Fibroblast of skin of right biceps (primary cell): ENCODE measurements at places on chromosomes 16 and 17.

GRCh38 chr16:19458722-19459379, 41.2 kb downstream of the TMC5 start:
- no peak for DNase-seq

- DNase-seq = no peak
Measured at GRCh38 chr16:75387951-75388350, 45.4 kb downstream of the CFDP1 start.

DNA sequence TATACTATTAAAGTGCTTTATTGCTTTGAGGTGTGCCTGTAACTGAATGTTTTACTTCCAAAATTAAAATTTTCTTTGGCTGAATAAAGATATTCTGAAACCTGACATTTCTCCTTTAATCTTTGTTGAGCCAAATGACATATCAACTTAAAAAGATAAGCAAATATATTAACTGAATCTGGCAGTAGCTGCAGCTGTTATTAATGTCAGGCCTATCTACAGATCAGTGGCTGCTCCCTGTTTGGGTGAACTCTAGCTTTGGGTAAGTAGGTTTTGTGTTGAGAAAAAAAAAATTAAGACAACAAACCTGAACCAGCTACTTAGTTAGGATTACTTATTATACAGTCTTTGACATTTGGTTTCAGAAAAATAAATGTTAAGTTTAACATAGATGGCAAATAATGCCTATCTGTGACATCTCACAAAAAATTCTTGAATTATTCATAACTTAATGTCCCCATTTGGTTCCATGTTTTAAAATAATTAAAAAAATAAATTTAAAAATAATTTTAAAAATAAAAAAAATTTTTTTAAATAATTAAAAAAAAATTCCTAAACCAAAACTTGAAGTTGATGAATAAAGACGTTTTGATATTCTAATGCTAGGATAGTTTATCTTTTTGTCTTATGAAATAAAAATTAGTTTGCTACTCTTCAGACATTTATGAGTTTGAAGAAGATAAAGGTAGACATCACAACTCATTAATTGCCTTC, 19.8 kb downstream of the CPD start:
- DNase-seq = no peak

GRCh38 chr16:86101137-86101896, 202.4 kb downstream of the IRF8 start:
- DNase-seq = no peak

- no peak for DNase-seq
Measured at GRCh38 chr17:2893422-2893914, 97.2 kb downstream of the RAP1GAP2 start.

- DNase-seq = no peak
Measured at GRCh38 chr16:86370062-86370461, 140.3 kb upstream of the FOXF1 start.

GRCh38 chr17:28902819-28903545, at the start of gene DHRS13:
TSS of gene DHRS13 (minus strand) at chr17:28903079. CDS start at chr17:28902944, 135 bp downstream.
- peak; percentile 89 for DNase-seq

DNA sequence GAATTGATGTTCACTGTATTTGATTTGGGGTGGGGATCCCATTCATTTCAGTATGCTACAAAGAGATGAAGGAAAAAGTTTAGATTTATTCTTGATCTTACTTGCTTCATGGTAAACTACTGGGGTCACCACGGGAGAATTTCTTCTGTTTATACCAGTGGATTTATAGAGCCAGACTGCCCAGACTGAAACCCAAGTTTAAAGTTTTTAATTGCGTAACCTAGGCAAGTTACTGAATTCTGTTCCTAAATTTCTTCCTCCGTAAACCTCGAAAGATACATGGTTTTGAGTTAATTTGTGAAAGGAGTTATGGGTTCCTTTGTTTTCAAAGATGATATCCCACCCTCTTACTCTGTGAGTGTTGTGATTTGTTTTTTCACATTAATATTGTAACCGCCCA, 26.4 kb downstream of the PIGL start:
- DNase-seq = no peak

DNA sequence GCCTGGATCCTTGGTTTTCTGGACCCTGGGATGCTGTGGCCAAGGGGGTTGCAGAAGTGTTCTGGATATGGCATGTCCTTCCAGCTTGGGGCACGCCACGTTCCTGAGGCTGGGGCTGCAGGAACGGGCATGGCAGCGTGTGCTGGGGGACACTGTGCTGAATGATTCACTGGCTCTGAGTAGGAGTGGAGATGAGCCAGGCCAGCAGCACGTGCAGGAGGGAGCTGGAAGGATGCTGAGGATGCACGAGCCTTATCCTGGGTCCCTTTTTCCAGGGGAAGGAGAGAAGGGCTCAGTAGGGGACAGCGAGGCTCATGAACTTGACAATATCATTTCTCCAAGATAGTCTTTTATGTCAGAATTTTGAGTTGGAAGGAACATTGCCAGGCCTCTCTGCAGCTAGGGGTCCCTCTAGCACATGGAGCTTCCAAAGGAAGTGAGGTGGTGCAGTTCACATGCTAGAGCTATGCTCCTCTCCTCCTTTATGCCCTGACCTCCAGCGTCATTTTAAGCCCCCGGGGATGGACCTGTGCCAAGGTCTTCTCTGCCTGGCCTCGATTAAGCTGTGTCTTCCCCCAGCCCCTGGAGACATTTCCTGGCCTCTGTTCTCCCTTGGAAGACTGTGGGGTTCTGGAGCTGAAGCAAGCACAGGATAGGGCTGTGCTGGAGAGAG, 125.9 kb downstream of the OR1D5 start:
- DNase-seq = no peak

GRCh38 chr17:72774236-72774635, 318.3 kb downstream of the SLC39A11 start:
- no peak for DNase-seq

- no peak for DNase-seq
Measured at GRCh38 chr17:1890758-1891450, 61.1 kb downstream of the RPA1 start.

- no peak for DNase-seq
Measured at GRCh38 chr17:49162866-49163265, 30.3 kb downstream of the B4GALNT2 start.

DNA sequence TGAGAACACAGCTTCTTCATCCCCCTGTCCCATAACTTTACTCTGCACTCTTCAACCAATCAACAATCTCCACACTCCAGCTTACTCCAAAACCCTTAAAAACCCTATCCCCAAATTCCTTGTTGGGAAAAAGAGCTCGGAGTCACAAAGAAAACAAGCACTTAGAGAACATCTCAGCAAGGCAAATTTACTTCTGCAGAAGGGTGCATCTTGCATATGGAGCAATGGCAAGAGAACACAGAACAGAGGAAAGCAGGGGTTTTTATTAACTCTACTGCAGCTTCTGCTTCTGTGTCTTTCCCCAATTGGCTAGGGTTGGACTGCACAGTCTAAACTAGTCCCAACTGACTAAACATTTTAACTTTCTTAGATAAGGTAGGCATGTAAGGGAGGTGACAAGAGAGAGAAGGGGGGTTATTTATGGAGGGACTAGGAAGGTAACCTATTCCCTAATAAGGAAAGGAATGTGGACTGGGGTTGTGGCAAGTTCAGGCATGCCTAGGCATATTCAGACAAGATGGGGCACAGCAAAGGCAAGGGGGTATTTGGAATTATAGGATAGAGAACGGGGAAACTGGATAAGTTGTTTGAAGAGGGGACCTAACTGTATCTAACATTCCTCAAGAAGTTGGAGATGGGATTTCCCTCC, 125.5 kb downstream of the CACNG3 start:
- DNase-seq = no peak

DNA sequence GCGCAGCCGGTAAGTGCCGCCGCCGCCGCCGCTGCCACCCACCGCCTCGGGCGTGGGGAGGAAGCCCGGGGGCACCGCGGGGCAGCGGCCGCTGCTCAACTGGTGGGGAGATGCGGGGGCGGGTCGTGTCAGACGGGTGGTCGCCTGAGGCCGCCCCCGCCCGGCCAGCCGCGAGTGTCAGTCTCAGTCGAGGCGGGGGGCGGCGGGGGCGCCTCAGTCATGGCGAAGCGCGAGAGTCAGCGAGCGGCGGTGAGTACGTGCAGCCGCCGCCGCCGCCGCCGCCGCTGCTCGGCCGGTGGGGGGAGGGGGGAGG, 76.2 kb downstream of the CHD9 start:
- DNase-seq = no peak

DNA sequence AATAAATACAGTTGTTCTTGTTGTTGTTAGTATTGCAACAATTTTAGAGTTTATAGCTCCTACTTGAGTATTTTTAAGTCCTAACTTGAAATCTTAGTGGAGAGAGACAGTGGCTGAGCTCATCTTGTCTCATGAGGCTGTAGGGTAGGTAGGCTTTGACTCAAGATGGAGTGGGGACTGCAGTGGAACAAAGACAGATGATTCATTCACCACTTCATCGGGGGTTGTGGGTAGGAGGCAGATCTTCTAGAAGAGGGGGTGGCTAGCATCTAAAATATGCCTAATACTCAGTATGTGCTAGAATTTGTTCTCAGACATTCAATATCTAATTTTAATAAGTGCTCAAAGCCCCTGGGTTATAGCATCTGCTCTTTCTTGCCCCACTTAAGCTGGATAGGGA, 13.1 kb upstream of the MMD start:
- DNase-seq = peak; percentile 72

GRCh38 chr16:68363658-68364521, 53.1 kb downstream of the PRMT7 start:
- DNase-seq = no peak

- DNase-seq = no peak
Measured at GRCh38 chr17:40539711-40540411, 25.4 kb downstream of the CCR7 start.
